ENCODE measurements at places on chromosomes 5 and 9.
A peak's percentile ranks its signal among the peaks of the same experiment; 100 is the strongest.

DNA sequence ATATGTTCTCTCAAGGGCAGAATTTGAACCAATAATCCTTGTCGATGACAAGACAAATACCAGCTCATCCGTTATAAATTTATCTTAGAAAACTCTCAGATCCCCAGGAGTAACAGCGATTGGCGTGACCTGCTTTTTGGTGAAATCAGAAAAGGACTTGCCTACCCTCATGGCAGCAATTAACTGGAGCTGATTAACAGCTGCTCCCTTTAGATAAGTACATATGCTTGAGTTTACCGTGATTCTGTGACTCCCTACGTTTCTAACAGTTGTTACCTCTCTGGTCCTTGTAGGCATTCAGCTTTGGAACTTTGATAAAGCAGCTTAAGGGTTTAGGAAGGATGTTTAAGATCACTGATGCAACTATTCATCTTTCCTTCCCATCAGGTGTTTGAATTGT lies 2.6 kb downstream of the INVS start:
- no peak for DNase-seq

DNA sequence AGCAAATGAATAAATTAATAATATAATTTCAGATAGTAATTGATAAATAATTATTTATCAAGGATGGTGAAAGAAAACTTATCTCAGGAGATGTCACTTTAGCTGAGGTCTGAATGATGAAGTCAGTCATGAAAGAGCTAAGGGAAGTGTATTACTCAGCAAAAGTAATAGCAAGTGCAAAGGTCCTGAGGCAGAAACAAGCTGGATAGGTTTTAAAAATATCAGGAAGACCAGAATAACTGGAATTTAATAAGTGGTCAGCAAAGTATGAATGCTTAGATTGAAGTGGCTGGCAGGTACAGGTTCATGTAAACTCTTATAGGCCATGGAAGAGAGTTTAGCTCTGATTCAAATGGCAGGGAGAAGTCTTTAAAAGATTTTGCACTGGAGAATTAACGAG lies 1.0 kb upstream of the NMUR2 start:
- DNase-seq = no peak

GRCh38 chr5:173283318-173284288 lies 44.6 kb downstream of the STC2 start:
- peak; percentile 69 for DNase-seq

DNA sequence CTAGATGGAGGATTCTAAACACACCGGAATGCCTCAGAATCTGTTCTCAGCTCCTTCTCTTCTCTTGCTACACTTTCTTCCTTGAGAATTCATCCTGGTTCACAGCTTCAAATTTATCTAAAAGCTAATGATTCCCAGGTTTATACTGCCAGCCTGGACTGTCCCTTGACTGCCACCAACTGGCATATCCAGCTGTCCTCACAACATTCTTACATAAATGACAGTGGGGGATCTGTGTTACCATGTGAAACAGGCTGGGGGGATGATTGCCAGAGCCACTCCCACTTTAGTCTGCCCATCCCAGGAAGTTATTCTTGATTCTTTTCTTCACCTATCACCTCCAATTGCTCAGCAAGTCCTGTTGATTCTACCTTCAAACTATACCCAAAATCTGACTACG lies 27.2 kb upstream of the ZFR start:
- no peak for DNase-seq

- no peak for DNase-seq
Measured at GRCh38 chr5:9524941-9525340, 20.9 kb downstream of the SEMA5A start.

DNA sequence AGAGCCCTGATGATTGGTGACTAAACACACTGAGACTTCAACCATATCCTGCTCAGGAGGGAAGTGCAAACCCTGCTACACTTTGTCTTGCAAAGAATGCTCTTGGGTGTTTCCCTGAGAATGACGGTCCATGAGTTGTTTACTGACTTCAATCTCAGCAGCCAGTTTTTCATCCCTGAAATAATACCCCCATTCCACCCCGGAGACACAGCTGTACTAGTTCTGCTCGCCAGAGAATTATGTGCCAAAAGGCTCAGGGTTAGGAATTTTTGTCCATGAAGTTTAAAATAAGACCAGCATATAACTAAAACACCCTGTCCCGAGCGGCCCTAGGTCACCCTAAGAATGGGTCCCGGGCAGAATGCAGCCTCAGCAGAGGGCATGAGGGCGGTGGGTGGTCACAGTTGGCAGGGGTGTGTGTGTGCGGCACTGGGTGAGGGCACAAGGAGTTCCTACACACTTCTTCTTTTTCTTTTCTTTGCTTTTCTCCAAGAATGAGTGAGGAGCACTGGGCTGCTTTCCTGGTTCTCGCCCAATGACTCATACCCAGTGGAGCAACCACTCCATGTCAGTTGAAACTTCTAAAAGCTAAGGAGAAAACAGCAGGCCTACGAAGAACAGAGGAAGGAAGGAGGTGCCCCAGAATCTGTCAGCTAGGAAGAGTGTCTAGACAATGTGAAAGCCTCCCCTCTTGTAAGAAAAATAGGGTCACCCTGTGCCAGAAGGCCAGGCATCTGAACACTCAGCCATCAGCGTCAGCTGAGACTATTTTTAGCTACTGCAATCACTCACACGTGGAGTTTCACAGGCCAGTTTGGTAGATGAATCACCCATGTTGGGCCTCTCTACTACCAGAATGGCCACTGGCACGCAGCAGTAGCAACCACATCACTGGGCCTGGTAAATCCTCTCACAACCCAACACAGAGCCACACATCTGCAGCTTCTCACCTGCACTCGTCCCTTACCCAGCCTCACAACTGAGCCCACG lies 105.9 kb downstream of the DPYSL3 start:
- DNase-seq = no peak

- no peak for DNase-seq
Measured at GRCh38 chr5:16570121-16570815, 46.5 kb downstream of the RETREG1 start.

DNA sequence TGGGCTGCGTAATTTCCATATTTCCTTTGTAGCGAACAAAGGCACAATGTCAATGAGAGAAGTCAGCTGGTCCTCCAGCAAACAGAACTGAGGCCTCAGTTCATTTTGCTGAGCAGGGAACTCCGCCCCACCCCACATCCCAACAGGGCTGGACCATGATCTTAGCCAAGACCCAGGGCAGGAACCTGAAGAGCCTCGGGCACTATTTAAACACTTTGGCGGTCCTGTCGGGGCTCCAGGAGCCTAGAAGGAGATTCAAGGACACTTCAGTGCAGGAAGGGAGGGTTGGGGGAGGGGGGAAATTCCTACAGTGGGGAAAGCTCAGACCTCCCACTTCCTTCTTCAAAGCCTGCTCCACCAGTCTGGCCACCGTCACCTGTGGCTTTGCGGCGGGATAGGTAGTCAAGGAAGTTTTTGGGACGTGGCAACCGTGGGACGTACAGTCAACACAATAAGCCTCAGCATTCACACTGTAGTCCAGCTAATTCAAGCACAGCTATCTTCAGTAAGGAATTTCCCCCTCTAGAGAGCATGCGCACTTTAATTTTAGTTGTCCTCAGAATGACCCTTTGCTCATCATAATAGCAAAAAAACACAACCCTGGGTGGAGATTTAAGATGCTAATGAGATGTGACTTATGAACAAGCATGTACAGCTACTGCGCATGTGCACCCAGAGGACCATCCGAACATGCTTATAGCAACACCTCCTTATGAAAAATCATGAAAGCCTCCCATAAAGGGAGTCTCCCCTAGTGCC lies 30.9 kb downstream of the S1PR3 start:
- no peak for DNase-seq

GRCh38 chr9:138068601-138069035 lies 191.0 kb downstream of the CACNA1B start:
- no peak for DNase-seq

GRCh38 chr9:80163889-80164288 lies 592.1 kb downstream of the TLE4 start:
- no peak for DNase-seq

DNA sequence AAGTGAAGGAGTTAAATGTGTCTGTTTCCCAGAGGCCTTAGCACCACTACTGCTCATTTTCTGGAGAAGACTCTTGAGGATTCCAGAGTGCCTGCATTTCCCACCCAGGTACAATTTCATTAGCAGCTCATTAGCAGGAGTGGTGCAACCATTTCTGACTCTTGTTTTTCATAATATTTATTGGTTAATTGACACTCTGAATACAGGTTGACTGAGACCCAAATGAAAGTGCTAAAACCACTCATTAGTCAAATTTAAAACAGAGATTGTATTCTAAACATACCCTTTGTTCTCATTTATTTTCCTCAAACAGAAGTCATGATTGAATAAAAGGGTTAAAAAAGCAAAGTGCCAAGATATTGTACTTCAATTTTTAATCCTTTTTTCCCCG lies 134.5 kb downstream of the SIL1 start:
- no peak for DNase-seq

DNA sequence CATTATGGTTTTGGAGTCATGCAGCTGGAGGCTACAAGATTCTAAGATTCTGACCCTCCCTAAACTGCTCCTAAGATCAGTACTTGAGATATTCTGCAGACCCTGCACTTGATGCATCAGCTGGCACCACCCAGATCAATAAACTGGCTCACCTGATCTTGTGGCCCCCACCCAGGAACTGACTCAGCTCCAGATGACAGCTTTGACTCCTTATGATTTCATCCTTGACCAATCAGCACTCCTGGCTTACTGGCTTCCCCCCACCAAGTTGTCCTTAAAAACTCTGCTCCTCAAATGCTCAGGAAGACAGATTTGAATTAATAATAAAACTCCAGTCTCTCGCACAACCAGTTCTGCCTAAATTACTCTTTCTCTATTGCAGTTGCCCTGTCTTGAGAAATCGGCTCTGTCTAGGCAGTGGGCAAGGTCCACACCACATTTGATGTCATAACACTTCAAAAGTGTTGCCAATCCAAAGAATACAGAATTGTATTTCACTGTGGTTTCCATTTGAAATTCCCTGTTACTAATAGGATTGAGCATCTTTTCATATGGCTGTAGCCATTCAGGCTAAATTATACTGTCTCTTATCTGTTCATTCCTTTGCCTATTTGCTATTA lies 14.8 kb upstream of the SLC30A5 start:
- no peak for DNase-seq

DNA sequence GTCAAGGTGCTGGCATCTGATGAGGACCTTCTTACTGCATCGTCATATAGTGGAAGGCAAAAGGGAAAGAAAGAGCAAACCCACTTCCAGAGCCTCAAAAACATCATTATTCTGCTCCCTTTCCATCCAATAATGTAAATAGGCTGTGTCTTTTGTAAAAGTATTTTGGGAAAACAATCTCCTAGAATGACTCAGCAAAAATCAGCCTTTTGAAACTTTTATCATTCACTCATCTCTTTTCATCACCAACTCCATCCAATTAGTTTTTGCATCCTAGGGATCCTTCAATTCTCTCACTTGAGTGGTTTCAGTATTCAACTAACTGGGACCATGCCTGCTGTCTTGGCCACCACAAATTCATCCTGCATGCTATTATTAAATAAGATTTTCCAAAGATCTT lies 39.8 kb upstream of the TLR4 start:
- DNase-seq = no peak

DNA sequence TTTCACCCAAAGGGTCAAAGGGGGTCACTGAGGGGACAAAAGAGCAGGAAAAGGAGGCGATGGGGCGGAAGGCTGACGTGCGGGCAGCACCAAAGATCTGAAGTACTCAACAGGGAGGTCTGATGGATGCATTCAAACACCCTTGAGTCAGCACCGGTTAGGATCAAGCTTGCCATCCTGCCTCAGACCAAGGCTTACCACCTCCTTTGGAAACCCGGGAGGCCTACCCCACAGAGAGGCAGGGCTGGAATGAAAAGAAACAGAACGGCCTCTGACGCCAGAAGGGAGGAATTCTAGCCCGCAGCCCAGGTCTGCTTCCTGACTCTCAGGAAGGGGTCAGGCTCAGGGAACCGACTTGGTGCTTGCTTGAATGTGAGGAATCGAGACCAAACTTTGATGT lies 125.6 kb downstream of the PAPPA start:
- no peak for DNase-seq

DNA sequence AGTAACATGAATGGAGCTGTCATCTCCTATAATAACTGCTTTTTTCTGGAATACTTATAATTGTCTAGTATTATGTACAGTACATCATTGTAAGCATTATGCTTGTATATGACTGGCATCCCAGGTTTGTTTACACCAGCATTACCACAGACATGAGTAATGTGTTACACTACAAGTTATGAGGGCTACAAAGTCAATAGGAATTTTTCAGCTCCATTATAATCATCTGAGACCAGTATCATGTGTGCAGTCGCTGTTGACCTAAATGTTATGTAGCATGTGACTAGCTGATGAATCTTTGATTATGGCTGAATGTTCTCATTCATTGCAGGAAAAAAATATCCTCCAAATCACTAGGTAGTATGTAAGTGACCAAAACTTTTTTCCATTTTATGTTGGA lies 2.2 kb downstream of the ZCCHC9 start:
- no peak for DNase-seq

DNA sequence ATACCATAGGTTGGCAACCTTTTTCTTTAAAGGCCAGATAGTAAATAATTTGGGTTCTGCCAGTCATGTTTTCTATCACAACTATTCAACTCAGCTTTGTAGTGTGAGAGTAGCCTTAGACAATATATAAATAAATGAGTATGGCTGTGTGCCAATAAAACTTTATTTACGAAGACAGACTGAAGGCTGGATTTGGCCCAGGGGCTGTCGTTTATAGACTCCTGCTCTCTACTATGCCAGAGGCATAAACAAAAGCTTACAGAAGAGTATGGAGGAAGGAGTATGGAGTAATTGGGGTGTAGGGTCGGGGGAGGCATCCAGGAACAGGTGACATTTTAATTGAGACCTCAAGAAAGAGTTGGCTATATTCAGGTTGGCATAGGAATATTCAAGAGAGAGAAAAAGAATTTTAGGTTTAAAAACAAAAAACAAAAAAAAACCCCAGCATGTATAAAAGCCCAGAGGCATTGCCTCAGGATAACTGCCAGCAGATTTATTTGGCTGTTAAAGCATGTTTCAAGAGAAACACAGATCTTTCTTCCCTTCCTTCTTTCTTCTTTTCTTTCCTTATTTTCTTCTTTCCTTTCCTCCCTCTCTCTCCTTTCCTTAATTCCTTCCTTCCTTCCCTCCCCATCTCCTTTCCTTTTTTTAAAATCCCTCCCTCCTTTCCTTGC lies 39.9 kb downstream of the SLIT3 start:
- DNase-seq = no peak

- no peak for DNase-seq
Measured at GRCh38 chr9:107566611-107567061, 77.1 kb upstream of the KLF4 start.

Measured in CD4-positive, alpha-beta T cell treated with Interleukin-17A for 4 hours (primary cell).